NCI-H1048 (cell line): ENCODE measurements at places on chromosomes 6 and 20.

- DNase-seq, result no peak
These were observed 272.5 kb downstream of the CLIC5 start for GRCh38 chr6:45743028-45743615.

DNA sequence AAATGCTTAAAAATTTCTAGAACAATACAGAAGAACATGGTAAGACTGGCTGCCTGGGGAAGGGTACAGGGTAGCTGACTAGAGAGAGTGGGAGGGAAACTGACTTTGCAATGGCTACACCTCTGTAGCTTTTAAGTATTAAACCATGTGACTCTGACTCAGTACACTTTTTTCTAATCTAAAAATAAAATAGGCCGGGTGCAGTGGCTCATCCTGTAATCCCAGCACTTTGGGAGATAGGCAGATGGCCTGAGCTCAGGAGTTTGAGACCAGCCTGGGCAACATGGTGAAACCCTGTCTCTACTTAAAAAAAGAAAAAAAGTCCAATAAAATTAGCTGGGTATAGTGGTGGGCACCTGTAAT is 18.5 kb downstream of the ATP9A start:
- DNase-seq, result no peak

GRCh38 chr6:16419636-16420336 is 181.4 kb downstream of the GMPR start:
- no peak for DNase-seq

DNA sequence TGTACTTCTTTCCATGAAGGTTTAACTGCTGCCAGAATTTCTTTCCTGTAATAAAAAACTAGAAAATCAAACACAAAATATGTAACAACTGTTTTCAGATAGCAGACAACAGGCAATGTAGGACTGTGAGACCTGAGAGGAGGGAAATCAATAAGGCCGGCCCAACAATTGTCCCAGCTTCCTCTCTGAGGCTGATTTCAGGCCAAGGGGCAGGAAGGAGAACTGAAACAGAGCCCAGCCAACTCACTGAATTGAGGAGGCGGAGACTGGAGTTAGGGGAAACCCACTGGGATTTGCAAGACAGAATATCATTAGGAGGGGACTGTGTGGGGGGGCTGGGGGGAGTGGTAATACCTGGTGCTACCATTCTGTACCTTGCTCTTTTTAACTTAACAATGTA is 42.2 kb downstream of the FLRT3 start:
- no peak for DNase-seq

- DNase-seq, result no peak
These were observed 88.8 kb downstream of the CD83 start for GRCh38 chr6:14206391-14206790.

GRCh38 chr20:10978713-10979112 is 304.9 kb upstream of the JAG1 start:
- no peak for DNase-seq

GRCh38 chr6:12882761-12883290 is 166.3 kb downstream of the PHACTR1 start:
- DNase-seq, result no peak

GRCh38 chr6:106182455-106182854 is 96.3 kb downstream of the PRDM1 start:
- no peak for DNase-seq

DNA sequence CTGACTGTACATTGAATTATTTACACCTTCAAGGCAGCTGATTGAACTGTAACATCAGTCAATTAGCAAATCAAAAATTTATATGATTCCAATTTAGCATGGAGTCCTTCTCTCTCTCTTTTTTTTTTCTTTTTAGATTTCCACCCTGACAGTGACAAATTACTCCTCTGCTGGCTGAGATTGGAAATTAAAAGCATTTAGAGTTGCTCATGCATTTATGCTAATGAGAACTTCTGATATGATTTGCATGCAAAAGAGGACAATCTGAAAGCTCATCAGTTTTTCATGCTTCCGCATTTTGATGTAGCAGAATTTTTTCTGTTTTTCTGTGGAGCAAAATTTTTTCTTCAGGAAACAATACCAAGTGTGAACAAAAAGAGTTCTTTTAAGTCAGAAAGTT is 130.5 kb upstream of the NOX3 start:
- DNase-seq, result no peak

DNA sequence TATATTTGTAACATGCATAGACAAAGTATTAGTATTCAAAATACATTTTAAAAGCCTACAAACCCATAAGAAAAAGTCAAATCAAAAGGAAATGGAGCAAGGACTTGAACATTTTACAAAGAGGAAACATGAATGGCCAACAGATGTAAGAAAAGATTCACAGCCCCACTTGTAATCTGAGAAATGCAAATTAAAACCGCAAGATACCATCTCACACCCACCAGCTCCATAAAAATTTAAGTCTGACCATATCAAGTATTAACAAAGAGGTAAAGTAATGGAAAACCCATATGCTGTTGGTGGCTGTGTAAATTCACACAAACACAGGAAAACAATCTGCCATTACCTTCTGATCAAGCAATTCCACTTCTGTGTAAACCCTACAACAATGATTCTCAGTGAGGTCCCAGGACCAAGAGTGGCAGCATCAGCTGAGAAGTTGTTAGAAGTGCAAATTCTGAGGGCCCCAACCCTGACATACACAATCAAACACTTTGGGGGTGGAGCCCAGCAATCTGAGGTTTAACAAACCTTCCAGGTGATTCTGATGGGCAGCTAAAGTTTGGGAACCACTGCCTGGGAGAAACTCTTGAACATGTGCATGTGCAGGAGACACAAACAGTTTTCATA is 30.9 kb downstream of the BCL2L1 start:
- no peak for DNase-seq

DNA sequence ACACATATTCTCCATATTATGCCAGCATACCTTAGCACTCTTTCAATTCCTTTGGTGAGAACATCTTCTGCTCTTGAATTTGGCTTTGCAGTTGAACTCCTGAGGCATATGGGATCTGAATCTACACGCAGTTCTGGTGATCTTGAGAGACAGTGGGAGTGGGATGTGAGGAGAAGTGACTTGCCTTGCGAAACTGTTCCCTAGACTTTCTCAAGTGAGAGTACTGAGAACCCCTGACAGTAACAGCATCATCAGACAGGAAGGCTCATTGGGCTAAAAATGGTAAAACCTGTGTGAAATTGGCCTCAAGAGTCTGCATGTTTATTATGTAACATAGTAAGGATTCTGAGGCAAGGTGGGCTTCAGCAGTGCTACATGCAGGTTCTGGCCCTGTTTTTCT is 49.1 kb upstream of the CEP85L start:
- no peak for DNase-seq

- DNase-seq, result no peak
These were observed 20.6 kb downstream of the SLC17A9 start for GRCh38 chr20:62972845-62973745.

DNA sequence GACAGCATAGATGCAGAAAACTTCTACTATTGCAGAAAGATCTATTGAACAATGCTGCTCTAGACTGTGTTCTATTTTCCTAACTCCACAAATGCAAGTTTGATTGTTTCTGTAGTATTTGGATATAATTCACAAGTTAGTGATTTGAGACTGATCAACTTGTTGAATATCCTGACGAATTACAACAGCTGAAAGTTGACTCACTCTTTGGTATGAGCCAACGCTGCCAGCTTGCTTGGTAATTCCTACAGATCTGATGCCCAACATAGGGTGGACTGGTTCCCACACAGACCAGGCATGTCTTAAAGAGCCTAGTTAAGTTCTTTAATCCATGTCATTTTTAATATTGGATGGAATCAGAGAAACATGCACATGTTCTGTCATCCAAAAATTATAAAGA is 231.0 kb upstream of the RAB32 start:
- DNase-seq, result no peak

GRCh38 chr6:149438855-149439254 is 38.8 kb downstream of the SUMO4 start:
- no peak for DNase-seq

GRCh38 chr6:117591405-117591804 is 10.9 kb downstream of the GOPC start:
- no peak for DNase-seq

DNA sequence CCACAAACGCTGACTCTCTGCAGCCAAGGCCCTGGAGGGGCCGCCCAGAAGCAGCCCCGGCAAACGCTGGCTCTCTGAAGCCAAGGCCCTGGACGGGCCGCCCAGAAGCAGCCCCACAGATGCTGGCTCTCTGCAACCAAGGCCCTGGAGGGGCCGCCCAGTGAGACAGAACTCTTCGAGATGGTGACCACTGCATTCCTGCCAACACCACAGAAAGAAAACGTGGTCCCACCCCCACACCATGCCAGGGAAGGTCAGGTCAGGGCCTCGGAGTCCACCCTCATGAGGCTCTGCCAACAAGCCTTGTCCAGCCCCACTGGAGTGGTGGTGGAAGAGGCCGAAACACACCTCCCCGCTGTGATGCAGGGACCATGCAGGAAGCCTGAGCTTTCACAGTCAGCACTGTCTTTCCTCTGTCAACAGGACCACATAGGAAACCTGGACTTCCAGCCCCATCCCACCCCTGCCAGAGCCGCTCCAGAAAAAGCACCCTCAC is 97.5 kb downstream of the DLL1 start:
- DNase-seq, result no peak

- no peak for DNase-seq
These were observed 808.1 kb upstream of the MANEA start for GRCh38 chr6:94769197-94769596.

DNA sequence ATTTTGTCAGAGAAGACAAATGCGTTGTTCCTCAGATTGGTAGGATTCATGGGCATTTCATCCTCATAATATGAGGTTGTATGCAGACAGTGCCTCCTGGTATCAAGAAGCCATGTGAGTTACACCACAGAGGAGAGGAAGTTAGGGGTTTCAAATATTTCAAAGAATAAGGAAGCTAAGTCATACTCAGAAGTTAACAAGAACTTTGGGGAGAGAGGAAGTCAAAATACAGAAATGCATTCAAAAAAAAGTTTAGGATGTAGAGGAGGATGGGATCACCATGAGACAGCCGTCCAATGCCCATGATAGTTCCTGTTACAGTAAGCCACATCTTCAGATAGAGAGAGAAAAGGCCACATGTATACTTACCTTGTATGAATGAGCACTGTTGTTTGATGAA is 22.3 kb downstream of the HLA-DOB start:
- DNase-seq, result no peak

DNA sequence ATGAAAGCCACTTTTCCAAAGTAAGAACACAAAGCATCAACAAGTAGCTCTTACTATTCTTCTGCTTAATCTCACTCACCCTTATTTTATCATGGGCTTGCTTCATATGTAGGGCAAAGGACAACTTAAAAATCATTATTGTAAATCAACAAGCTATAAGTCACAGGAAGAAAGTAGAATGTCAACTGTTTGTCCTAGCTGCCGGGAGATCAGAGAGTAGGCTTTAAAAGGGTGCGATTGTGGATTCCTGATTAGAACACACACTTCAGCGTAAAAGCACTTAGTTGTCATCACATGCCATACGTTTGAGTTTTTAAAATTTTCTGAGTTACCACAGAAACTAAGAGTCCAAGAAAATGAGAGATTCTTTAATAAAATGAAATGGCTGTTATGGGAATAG is 44.4 kb upstream of the NHSL1 start:
- no peak for DNase-seq

GRCh38 chr20:36848677-36849076 is 27.3 kb upstream of the TLDC2 start:
- DNase-seq, result no peak

DNA sequence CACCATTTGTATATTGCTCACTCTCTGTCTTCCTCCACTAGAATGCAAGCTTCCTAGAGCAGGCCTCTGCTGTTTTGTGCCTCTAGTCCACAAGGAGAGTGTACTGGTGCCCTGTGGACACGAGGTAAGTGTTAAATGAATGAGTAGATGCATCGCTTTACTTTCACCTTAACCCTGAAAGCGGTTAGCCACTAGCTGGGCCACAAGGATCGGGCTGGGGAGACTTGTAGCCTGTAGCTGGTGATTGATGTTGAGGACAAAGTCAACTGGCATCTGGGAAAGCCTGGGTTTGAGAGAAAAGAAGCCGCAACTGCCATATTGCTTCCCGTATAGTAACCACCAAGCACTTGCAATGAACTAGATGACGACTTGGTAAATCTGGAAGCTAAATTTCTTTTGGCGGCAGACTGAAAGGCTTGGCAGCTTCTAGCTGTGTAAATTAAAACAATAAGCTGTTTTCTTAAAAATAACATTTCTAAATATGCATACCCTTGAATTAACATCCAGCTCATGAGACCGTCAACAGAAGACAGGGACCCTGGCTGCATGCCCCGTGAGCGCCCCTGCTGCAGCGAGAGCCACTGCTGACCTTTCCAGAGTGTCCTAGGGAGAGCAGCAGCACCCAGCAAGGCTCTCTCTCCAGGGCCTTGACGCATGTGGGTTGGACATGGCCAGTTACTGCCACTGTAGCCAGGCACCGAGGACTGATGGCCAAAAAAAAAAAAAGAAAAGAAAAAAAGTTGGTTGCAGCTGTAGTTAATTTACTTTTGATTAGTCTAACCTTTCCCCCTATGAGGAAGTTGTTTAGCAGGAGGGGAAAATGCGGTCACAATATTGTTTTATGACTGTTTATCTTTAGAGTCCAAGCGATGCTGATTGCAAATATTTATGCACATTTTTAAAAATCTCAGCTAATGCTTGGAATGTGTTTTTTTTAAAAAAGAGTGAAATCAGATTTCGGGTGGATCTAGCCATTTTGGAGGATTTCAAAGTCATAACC is 315.1 kb downstream of the TFAP2C start:
- DNase-seq, result no peak

- DNase-seq, result no peak
These were observed 121.5 kb downstream of the PACRG start for GRCh38 chr6:162849269-162849668.
